ENCODE measurements at places on chromosomes 6 and 20.

DNA sequence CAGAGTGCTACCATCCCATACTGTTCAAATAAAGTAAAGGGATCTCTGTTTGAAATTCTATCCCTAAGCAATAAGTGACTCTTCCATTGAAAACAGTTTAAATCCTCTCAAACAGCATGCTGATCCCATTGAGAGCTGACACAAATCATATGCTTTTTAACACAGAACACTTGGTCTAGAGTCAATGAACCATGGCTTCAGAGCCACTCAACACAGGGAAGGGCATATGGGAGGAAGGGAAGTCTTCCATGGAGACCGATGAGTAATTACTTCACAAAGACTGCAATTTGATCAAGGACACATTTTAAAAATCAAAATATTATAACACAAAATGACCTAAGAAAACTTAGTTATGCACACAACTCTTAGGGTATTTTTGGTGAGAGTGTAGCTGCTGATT lies 1073.0 kb upstream of the MAP3K7 start:
- DNase-seq, result no peak

DNA sequence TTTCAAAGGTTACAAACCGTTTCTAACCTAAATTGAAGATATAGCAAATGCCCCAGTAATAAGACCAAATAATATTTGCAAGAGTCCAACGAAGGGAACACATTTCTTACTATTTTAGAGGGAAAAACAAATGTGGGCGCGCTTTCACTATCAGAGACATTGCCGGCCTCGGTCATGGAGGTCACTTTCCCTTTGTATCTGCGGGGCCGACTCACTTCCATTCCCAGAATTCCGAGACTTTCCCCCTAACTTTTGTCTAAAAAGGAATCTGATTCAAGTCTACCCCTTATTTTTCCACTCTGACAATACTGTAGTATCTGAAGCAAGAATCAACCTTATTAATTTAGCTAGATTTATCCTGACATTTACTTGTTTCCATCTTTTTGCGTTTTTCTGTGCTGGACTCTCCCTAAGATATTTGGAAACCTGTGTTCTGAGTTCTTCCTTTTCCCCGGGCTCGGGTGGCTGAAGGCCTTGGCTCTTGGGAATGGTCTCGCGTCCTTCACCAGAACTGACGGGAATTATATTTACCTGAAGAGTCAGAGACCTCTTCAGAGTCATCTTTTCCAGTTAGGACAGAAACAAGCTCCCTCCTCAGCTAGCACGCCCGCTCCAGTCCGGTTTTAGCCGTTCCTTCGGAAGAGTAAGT lies 71.8 kb upstream of the ZNF184 start:
- no peak for DNase-seq

DNA sequence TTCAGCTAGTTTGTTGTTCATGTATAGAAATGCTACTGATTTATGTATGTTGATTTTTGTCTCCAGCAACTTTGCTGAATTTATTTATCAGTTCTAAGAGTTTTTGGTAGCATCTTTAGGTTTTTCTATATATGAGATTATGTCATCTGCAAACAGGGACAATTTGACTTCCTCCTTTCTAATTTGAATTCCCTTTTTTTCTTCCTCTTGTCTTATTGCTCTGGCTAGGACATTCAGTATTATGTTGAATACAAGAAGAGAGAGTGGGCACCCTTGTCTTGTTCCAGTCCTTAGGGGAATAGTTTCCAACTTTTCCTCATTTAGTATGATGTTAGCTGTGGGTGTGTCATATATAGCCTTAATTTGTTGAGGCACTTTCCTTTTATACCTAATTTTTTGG lies 58.2 kb downstream of the CDH26 start:
- no peak for DNase-seq

DNA sequence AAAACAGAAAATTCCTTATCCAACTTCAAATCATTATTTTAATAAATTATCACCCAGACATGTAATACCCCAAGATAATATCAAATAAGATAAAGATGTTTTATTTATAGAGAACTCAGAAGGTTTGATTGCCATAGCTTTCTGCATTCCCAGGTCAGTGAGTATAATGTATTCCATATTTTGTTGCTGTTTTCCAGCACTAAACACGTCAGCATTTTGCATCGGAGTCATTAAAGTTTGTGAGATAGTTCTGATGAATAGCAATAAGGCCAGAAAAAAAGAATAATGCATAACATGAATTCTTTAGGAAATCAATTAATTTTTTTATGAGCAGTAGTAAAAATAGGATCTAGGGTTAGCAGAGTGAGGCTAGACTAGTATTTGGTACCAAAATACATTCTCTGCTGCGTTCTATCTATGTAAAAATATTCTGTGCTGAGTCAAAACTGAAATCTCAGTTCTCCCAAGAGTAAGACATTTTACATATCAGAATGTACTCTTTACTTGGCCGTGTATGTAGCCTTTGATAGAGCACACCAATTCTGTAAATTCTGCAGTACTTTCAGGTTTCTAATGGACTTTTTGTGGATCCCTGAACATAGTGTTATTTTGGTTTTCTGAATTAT lies 269.9 kb upstream of the AGPAT4 start:
- no peak for DNase-seq

DNA sequence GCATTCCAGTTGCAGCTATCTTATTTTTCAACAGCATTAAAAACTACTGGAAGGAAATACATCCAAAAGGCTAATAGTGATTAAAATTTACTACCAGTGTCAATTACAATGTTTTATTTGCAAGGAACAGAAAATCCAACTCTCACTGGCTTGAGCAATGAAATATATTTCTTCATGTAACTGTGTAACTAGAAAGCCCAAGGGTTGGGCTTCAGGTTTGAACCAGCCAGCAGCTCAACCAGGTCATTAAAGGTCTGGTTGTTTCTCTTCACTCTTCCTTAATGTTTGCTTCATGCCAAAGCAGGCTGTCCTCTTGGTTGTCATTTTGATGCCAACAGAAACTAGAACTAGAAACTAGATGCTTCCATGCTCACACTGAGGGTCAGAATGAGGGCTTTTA lies 437.7 kb downstream of the PLCB1 start:
- no peak for DNase-seq

- no peak for DNase-seq
Measured at GRCh38 chr6:158290040-158290439, 22.2 kb upstream of the TULP4 start.

DNA sequence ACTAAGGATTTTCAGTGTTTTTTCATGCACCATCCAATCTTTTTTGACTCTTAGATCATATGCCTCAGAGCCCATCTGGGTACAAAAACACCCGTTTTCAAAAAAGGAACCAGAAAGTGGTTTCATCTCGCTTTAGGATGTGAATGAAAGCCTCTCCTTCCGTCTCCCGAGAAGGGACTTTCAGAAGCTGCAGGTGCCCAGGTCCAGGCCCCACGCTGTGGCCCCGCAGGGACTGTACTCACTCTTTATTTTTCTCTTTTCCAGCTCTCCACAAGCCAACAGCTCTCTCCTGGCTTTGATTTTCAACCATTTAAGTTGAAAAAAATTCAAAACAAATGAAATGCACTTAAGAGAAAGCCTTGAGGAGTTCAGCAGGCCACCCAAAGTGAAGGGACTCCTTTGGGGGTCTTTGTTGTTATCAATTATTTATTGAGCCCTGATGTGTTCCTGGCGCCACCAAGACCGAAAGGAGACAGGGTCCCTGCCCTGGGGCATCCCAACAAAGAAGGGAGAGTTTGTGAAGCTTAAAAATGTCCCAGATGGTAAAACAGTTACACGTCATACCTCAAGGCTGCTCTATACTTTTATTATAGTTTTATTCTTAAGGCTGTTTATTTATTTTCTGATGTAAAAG lies 467.3 kb downstream of the PREX1 start:
- DNase-seq, result no peak

GRCh38 chr6:84583784-84584183 lies 180.6 kb downstream of the TBX18 start:
- no peak for DNase-seq

DNA sequence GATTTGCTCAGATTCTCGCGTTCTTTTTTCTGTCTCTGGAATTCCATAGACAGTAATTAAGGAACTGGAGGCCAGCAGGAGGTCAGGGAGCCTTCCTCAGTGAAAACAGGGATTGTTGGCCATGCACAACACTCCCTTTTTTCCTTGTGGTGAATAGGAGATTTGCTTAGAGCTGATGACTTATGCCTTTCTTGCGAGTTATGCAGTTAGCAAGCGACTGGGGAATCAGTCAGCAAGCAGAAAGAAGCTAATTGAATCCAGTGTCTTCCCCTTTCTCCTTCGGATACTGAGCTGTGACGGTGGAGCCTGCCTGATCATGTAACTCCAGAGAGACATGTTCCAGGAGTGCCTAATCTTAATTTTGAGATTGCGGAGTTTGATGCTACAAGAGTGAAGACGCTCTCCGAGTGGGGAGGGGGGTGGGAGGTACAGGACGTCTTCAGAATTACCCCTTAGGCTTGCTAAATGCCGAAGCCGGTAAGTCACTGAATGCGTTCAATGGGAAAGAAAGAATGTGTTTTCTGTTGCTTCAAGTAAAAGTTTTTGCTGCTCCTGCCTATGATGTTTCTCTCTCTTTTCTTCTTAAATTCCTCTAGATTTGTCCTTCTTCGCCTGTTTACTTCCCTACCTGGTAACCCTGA lies 165.9 kb downstream of the SASH1 start:
- no peak for DNase-seq

DNA sequence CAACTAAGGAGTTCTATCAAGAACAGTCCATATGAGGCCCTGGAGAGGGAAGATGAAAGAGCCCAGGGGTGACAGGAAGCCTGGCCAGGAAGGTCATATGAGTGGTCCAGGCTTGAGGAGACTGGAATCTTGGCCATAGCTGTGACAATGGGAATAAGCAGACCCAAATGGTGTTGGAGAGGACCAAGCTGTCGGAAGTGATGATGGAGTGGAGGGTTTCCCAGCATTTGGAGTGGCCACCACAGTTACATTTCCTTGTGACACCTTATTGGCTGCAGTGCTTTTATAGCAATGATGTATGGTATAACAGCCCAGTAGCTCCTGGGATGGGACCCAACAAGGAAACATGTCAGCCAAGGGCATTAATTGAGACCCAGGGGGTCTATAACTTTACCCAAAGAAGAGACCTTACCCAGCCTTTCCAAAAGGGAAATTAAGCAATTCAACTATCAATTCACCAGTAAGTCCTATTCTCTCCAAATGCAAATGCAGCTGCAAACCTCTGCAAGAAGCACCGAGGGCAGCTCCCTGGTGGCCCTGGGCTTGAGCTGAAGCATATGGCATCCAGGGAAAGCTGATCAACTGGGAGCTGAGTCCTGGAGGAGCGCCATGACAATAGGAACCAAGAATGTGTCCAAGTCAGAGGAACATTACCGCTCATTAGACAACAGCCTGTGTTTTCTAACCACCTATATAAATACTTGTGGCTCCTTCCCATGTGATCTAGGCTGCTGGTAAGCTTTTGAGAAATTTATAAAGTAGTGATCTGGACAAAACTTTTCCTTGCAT lies 219.4 kb downstream of the SOD2 start:
- DNase-seq, result no peak

GRCh38 chr6:32680055-32680454 lies 13.6 kb upstream of the HLA-DQB1 start:
- DNase-seq, result no peak

DNA sequence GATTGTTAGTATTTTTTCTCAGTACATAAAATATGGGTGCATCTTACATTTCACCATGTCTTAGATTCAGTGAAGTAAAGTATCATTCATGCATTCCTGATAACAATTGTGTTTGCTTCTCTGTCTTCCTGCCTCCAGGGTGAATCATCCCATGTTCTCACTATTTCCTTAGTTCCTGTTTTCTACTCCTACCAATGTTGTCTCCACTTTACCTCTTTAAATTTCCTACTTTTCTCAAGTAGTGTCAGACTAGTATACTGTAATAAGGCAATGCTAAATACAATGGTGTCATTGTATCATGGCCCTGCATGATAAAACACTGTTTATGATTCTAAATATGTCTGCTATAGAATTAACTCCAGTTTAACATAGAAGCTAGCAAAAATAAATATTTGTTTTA lies 37.4 kb upstream of the GABRR1 start:
- no peak for DNase-seq

DNA sequence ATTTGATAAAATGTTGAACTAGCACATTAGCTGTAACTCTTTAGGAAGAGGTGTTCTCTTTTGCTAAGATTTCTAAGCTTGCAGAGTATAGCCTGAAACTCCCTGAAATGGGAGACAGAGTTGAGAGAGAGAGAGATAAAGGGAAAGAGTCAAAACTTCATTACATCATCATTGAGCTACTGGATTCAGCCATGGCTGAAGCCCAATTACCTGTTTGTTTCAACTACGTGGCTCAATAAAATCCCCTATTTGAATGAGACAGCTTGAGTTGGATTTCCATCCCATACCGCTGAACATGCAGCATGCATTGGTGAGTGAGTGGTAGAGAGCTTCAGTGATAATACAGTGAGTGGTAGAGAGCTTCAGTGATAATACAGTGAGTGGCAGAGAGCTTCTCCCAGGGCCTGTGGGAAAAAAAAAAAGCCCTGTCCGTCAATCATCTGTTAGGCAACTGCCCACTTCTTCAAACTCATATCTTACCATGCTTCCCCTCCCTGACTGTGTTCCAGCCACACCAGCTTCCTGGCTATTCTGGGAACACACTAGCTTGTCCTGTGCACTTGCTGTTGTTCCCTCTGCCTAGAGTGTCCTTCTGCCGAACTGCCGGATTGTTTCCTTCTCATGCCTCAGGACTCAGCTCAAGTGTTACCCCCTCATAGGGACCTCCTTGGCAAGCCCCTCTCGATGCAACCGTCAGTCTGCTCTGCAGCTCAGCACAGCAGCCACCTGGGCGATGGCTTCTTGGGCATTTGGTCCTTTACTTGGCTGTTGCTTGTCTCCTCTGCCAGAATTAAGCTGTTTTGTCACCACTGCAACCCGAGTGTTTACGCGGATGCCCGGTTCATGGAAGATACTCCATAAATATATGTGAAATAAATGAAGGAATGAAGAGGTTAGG lies 91.3 kb upstream of the EYA2 start:
- DNase-seq, result no peak

DNA sequence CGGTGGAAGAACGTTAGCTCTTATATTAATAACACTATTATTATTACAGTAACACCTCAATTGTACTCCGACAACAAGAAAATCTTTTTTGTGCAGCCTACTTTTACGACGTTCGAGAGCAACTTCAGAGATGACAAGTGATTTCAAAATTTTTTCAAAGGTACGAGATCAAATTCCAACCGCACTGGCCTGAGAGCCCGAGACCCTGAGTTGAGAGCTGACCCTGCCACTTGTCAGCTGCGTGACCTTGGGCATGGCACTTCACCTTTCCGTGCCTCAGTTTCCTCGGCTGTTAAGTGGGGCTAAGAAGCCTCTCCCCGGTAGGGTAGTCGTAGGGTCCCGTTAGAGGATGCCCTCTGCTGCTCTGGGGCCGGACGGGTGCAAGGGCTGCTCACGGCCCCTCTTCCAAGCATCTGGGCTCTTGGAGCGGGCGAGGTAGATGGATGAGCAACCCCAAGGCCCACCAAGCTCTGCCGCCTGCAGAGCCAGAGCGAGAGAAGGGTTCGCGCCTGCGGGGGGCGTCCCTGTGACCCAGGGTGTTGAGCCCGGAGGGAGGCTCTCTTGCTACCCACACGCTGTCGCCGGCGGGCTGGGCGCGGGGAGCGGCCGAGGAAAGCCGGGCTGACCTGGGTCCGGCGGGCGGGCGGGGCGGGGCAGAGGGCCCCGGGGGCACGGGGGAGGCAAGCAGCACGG lies 510 bp downstream of the NDRG3 start:
- DNase-seq, result no peak
